ENCODE measurements at places on chromosomes 5 and 9. TPM values are rescaled to one million over a fixed set of nuclear protein-coding genes. Genes with fewer than 3 reads are reported as not detected.

Gene SCGB3A2
- not detected for total RNA-seq

Gene GADD45G
- total RNA-seq = 2.8 TPM

Gene ARL14EPL
- not detected for total RNA-seq

Gene MBLAC2
- 4.8 TPM for total RNA-seq

DNA sequence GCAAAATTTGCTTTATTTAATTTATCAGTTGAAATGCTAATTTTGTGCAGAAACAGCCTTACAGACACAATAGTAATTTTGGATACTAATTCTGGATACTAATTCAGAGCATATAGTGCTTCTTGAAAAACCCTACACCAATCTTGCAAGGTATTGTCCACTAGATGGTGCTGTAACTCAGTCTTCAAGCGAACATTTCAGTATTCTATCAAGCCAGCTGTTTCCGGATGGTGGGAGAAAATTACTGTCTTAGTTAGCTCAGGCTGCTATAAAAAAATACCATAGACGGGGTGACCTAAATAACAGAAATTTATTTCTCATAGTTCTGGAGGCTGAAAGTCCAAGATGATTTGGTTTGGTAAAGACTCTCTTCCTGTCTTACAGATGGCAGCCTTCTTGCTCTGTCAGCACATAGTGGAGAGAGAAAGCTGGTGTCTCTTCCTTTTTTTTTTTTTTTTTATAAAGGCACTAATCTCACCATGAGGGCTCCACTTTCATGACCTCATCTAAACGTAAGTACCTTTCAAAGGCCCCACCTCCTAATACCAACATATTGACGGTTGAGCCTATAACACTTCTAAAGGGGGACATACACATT, 1306.5 kb upstream of the CDH9 start:
- no peaks in the 10 kb centered on the region for H3K27me3 ChIP-seq
- H3K27ac ChIP-seq = no peak overlapping the region
- no peaks in the 10 kb centered on the region for H3K36me3 ChIP-seq
- DNase-seq = no peak
- no peak overlapping the region for H3K4me3 ChIP-seq

GRCh38 chr9:125593581-125594222, 113.3 kb downstream of the MAPKAP1 start:
- H3K4me3 ChIP-seq = no peak overlapping the region
- DNase-seq = no peak
- no peak overlapping the region for H3K27ac ChIP-seq
- H3K27me3 ChIP-seq = no peaks in the 10 kb centered on the region
- H3K4me1 ChIP-seq = no peaks in the 10 kb centered on the region

GRCh38 chr5:175713930-175714329, 56.1 kb downstream of the HRH2 start:
- no peak overlapping the region for H3K4me3 ChIP-seq
- no peak overlapping the region for H3K27ac ChIP-seq
- no peaks in the 10 kb centered on the region for H3K27me3 ChIP-seq
- H3K36me3 ChIP-seq = no peaks in the 10 kb centered on the region
- no peaks in the 10 kb centered on the region for H3K4me1 ChIP-seq

- H3K4me3 ChIP-seq = no peak overlapping the region
- H3K27me3 ChIP-seq = peaks cover 8% of the 10 kb centered on the region
- H3K27ac ChIP-seq = no peak overlapping the region
- H3K4me1 ChIP-seq = peaks cover 48% of the 10 kb centered on the region
- no peaks in the 10 kb centered on the region for H3K36me3 ChIP-seq
- no peak for DNase-seq
Measured at GRCh38 chr5:959581-960531, 48.7 kb upstream of the NKD2 start.

- H3K27ac ChIP-seq = no peak overlapping the region
- H3K4me1 ChIP-seq = no peaks in the 10 kb centered on the region
- no peaks in the 10 kb centered on the region for H3K36me3 ChIP-seq
- no peak overlapping the region for H3K4me3 ChIP-seq
Measured at GRCh38 chr5:113083481-113083880, 106.9 kb downstream of the DCP2 start.

GRCh38 chr9:95874303-95874988, 1.0 kb upstream of the ERCC6L2 start:
- H3K27ac ChIP-seq = no peak overlapping the region
- peaks cover 3% of the 10 kb centered on the region for H3K36me3 ChIP-seq
- H3K27me3 ChIP-seq = no peaks in the 10 kb centered on the region
- DNase-seq = no peak

GRCh38 chr5:170614720-170615119, 110.9 kb downstream of the KCNIP1 start:
- no peak overlapping the region for H3K4me3 ChIP-seq
- no peaks in the 10 kb centered on the region for H3K4me1 ChIP-seq
- DNase-seq = no peak
- no peak overlapping the region for H3K27ac ChIP-seq
- H3K27me3 ChIP-seq = no peaks in the 10 kb centered on the region

Measured in natural killer cell (primary cell).